Caki2 (cell line): ENCODE measurements at places on chromosomes 12 and 14. TPM values are rescaled to one million over a fixed set of nuclear protein-coding genes. Genes with fewer than 3 reads are reported as not detected.

DNA sequence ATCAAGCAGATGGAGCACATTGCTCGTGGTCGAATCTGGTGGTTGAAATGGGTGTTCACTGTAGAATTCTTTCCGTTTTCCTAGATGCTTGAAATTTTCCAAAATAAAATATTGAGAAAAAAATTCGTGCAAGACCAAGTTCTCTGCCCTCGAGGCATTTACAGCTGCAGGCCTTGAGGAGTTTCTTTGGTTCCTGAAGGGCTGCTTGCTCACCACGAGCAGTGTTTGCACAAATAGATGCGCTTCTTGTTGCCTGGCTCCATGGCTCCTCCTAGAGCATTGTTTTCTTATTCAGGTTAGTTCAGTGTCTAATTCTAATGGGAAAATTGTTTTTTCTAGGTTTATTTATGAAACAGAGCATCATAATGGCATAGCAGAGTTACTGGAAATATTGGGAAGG is 74.5 kb upstream of the DYNC1H1 start:
- no peak for DNase-seq

GRCh38 chr12:3651585-3652424 is 101.1 kb downstream of the CRACR2A start:
- no peak for DNase-seq

DNA sequence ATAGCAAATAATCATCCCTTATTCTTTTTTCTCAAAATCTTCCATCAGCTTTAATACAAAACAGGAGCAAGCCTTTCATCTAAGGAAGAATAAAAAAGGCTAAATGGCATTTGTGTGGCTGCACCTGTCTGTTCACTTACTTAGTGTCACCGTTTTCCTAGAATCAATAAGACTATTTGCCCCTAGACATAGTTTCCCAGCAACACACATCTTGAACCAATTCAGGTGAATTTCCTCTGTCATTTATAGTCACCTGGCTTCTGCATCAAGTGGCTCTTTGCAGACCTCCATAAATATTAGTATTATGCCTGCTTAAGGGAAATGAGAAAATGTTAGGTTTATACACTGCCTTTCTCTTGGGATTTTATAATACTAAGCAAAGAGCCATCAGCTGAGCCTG is 17.4 kb upstream of the GCH1 start:
- no peak for DNase-seq

- DNase-seq: no peak
Measured at GRCh38 chr14:88748288-88748687, 44.5 kb downstream of the EML5 start.

- no peak for DNase-seq
Measured at GRCh38 chr12:113812411-113813228, 153.5 kb downstream of the RBM19 start.

GRCh38 chr12:96237465-96238077 is 43.4 kb downstream of the ELK3 start:
- DNase-seq: no peak

GRCh38 chr14:92513966-92514843 is 624 bp downstream of the RIN3 start:
- DNase-seq: no peak

GRCh38 chr12:10069099-10069498 is 29.7 kb downstream of the CLEC1A start:
- no peak for DNase-seq

DNA sequence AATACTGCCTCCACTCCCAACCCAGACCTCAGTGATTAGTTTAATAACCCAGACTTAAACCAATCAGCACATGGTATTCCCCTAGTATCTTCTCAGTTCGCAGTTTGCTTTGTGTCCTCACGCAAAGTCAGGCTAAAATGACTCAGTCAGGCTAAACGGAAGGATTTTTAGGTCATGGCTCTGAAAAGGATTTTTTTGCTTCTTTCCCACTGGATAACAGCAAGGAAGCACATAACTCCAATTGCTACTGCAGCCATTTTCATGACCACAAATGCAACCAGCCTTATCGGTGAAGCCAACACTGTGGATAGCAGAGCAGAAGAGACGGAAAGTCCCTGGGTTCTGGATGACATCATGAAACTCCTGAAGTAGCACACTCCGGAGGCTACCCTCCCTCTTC is 67.7 kb downstream of the ZC3H14 start:
- DNase-seq: peak; percentile 89

- no peak for DNase-seq
Measured at GRCh38 chr12:40825156-40825555, 132.9 kb downstream of the CNTN1 start.

DNA sequence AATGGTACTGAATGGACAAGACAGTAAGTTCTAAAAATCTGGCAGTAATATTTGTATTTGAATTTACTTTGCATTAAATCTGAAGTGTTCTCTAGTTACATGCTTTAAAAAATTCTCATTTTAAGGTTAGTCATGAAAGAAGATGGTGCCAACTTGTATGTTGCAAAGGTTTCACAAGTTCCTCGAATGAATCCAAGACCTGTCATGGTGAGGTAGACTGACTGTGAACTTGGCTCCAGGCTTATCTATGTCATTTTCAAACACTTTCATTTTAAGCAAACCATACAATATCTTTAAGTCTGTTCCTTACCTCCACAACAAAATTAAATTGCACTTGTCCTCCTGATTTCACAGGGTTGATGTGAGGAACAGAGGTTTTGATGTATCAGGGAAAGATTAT is 23.4 kb downstream of the CLEC2D start:
- DNase-seq: no peak

GRCh38 chr12:90028635-90029051 is 320.0 kb upstream of the ATP2B1 start:
- DNase-seq: no peak

DNA sequence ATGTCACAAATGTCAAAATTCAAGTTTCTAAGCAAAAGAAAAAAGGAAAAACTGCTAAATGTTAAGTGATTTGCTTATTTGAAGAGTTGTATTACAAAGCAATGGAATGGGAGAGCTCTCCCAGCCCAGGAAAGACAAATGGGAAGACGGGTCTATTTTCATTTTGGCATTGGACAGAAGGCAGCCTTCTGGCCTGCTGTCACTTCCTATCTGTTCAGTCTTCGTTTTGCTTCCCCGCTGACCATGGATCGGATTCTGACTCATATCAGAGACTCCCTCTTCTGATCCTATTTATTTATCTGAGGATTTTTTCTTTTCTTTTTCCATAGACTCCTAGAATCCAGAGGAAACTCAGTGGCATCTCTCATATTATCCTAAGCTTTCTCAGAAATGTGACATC is 634.9 kb downstream of the DIO2 start:
- DNase-seq: no peak

GRCh38 chr12:104219908-104220404 is 4.4 kb downstream of the TXNRD1 start:
- peak; percentile 92 for DNase-seq

GRCh38 chr14:23043754-23044153 is 1.7 kb downstream of the PSMB11 start:
- DNase-seq: no peak

GRCh38 chr12:29921307-29921706 is 137.6 kb upstream of the TMTC1 start:
- DNase-seq: peak; percentile 19

DNA sequence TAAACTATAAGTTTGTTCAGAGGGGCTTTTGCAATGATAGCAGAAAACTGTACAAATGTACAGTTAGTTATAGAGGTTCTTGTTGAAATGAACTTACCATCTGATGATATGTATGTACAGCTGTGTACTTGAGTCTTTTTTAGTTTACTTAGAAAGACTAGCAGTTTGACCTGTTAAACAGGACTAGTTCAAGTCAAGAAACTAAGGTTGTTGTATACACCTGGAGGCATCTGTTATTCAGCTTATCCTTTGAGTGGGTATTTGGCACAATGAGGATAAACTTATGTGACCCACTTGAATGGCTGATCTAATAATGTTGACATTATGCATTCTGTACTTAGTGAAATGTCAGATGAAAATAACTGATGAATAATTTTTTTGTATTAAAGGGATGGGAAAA is 13.4 kb downstream of the MTERF2 start:
- no peak for DNase-seq

- DNase-seq: no peak
Measured at GRCh38 chr14:69593018-69593677, 18.2 kb upstream of the SUSD6 start.

Gene DIO3
- 0.71 TPM in 1 of 2 replicates, not detected in the other for total RNA-seq

Gene IL31
- not detected in 2 replicates for total RNA-seq

Gene PTPN21
- total RNA-seq: 0.58 and 3.7 TPM in 2 replicates

Gene IGF1
- not detected in 2 replicates for total RNA-seq

Gene GPRC5D
- not detected in 2 replicates for total RNA-seq

Gene ATG2B
- 1.2 and 1.6 TPM in 2 replicates for total RNA-seq

Gene MANSC4
- total RNA-seq: not detected in 2 replicates

Gene NFE2
- not detected in 2 replicates for total RNA-seq

Gene NAV3
- total RNA-seq: 34.8 and 56.0 TPM in 2 replicates

Gene OTOGL
- total RNA-seq: not detected in 2 replicates

Gene MYH6
- total RNA-seq: not detected in 2 replicates

Gene TCL1A
- total RNA-seq: not detected in 2 replicates
